Stimulated activated CD8-positive, alpha-beta memory T cell treated with anti-CD3 and anti-CD28 coated beads, Interleukin-7, amount 100 ng/mL, for 24 hours (primary cell): ENCODE measurements at places on chromosomes 7 and 10.

DNA sequence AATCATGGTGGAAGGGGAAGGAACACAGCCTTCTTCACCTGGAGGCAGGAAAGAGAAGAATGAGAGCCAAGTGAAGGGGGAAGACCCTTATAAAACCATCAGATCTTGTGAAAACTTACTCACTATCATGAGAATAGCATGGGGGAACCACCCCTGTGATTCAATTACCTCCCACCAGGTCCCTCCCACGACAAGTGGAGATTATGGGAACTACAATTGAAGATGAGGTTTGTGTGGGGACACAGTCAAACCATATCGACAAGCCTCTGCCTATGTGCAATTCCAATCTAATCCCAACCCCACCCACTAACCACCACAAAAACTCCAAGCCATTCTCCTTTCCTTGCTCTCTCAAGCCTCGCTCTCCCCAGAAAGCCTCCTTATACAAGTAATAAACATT is 69.2 kb downstream of the TAC1 start:
- no peak for DNase-seq

GRCh38 chr10:43181146-43181545 is 42.9 kb downstream of the CSGALNACT2 start:
- no peak for DNase-seq

- DNase-seq: no peak
Observed at GRCh38 chr10:47458466-47459154, 25.3 kb downstream of the ANXA8 start.

GRCh38 chr10:69103784-69104183 is 15.9 kb downstream of the SRGN start:
- no peak for DNase-seq

- no peak for DNase-seq
Observed at GRCh38 chr7:22611758-22612079, 111.7 kb upstream of the STEAP1B start.

DNA sequence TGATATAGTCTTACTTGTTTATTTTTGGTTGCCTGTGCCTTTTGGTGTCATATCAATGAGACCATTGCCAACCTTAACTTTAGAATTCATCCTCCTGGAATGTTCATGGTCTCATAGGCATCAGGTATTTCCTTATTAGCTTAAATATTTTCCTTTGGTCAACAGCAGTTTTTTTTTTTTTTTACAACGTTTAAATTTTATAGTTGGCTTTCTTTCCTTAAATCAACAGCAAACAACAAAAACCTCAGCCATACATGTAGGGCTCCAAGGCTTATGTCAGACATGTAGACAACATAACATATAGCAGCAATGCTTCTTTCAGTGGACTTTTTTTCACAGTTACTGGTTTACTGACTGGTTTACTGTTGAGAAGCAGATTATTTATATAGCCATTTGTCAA is 22.7 kb downstream of the ENTPD7 start:
- DNase-seq: no peak

DNA sequence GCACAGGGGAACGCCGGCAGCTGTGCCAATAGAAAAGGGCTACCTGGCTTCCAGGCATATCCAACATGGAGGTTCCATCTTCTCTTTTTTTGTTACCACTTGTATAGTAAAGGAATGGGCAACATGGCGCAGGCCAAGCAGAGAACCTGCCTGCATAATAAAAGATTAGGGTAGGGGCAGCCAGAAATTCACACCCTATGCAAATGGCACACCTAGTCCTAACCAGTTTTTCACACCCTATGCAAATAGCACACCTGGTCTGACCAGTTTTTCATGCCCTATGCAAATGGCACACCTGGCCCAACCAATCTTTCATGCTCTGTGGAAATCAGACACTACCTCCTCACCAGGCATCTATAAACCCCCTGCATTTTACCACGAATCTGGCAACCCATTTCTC is 369.5 kb downstream of the IPMK start:
- no peak for DNase-seq

GRCh38 chr7:128841921-128842673 is 11.9 kb downstream of the FLNC start:
- peak; percentile 20 for DNase-seq

- DNase-seq: no peak
Observed at GRCh38 chr7:114981323-114981722, 59.4 kb downstream of the MDFIC start.

GRCh38 chr7:94190599-94191061 is 186.5 kb upstream of the BET1 start:
- DNase-seq: no peak

- DNase-seq: no peak
Observed at GRCh38 chr7:82284936-82285519, 158.5 kb downstream of the CACNA2D1 start.

- DNase-seq: no peak
Observed at GRCh38 chr7:3408814-3409595, 108.0 kb downstream of the SDK1 start.

DNA sequence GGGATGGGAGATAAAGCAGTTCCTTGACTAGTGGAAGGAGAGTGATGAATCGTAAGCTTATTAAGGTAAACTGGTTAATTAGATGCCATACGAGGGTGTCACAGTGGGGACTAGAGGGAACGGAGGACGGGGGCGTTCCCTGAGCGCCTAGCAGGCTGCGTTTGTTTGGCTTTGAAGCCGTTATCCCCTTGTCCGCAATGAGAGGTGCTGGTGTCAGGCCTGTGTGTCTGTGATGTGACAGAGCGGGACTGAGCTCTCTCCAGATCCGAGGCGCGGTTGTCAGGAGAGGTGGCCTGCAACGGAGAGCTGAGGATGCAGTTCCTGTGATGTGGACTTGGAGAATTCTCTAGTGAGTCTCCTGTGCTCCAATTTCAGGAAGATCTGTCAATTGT is 60.0 kb upstream of the PRPS1L1 start:
- DNase-seq: no peak

DNA sequence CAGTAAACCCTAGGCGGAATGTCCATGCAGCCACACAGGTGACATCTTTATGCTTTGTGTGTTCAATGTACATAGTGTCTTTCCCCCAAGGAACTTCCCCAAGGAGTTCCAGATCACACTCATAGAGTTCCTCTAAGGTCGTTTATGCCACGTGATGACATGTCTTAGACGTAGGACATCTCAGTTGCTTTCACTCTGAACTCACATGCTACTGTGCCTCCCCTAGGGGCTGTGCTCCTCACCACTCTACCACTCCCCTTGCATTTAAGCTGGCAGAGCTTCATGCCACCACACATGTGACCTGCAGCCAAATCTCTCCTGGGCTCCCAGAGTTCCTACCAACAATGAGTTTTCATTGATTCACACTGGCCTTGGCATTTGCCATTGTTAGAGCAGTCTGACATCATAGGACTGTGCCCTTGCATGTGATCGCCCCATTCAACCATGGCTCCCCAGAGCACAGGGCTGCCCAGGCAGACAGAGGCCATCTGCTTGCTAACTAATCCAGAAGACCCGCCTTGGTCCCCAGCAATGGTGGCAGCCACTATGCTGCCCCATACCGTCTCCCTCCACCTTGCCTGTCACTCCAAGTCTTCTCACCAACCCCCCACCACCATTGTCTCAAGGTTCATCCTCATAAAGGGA is 95.3 kb upstream of the MACROH2A2 start:
- DNase-seq: no peak

- no peak for DNase-seq
Observed at GRCh38 chr10:52965509-52965908, 192.9 kb upstream of the MBL2 start.

DNA sequence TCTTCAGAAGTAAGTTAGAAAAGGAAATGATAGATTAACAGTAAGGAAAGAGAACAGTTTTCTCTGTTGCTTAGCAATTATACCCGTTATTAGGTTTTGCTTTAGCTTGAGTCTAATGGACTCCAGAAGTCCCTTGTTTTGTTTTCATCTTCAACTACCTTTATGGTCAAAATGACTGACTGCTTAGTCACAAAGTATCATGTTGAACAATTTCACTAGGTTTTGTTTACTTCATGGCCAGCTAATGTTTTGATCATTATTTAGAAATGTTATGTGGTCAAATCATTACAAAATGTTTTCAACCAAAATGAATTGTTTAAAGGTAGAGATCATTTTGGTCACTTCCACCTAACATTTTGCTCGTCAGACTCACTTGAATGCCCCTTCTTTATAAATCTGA is 1.9 kb downstream of the UBN2 start:
- DNase-seq: no peak

- DNase-seq: no peak
Observed at GRCh38 chr10:103350175-103350516, 794 bp downstream of the PCGF6 start.

- no peak for DNase-seq
Observed at GRCh38 chr7:108078211-108078673, 51.9 kb downstream of the LAMB4 start.

DNA sequence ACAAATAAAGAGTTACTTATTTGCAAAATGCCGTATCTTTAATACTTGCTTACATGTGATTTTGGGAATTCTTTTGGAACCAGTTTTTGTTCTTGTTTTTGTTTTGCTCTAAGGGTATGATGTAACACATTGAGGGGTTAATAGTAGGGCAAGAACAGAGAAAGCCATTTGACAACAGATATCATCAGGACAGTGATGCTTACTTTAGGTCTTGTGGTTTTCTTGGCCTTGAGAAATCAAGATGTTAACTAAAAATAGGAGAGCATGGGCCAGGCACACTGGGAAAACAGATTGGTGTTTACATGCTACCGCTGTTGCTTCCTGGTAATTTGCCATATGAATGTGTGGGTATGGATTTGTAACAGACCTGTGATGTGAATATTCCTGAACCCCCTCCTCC is 3.7 kb downstream of the SAMD8 start:
- no peak for DNase-seq

DNA sequence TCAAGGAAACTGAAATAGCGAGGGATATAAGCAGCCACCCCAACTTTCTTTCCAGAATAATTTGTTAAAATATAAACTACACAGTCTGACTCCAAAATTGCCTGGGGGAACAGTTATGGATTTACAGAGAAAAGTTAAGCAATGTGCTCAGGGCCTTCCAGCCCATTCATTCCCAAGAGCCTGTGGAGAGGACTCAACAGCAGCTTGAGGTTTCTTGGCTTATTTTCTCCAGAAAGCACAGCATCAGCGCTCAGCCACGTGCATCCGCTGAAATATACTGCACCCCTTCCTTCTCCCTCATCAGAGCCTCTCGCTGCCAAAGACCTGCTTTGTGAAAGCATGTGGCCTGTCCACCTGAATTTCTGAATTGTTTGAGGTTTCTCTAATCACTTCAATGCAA is 375.2 kb upstream of the VWC2 start:
- no peak for DNase-seq

DNA sequence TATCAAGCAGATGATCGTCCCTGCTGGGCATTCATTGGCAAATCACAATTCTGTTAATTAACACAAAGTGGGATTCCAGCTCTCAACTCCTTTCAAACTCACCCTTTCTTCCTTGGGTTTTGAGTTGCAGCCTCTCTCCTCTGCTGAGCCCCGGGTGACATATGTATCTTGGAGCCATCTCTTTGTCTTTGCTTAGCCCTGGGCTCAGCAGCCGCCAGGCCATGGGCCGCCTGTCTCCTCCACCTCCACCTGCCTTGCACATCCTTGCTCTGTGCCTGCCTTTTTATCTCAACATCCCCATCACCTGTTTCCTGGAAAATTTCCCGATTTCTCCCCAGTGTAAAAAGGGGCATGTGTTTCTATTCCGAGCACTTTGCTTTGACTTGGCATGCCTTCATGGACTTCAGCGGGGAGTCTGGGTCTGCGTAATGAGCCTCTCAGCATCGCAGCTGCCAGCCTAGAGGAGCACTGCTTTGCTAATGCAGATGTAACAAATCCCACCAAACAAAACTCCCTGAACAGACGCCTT is 141.3 kb upstream of the AGK start:
- no peak for DNase-seq
